ENCODE measurements at places on chromosomes 16 and 17.

- no peak for DNase-seq
These were observed 8.5 kb upstream of the FBXL19 start for GRCh38 chr16:30914830-30915229.

DNA sequence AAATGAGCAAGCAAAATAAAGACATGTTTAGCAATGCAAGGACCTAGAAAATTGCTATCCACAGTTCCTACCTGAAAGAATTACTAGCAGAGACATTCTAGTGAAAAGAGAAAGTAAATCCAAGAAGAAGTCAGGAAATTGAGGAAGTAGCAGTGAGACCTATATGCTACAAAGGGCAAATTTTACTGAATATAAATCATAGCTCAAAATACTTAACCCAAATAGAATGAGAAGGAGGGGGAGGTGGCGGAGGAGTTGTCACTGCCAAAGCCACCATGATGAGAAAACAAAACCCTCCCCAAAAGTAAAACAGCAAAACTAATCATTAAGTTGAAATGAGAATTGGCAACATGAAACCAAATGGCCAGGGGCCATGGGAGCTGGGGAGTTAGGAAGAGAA, 39.3 kb downstream of the PITPNM3 start:
- DNase-seq: no peak

DNA sequence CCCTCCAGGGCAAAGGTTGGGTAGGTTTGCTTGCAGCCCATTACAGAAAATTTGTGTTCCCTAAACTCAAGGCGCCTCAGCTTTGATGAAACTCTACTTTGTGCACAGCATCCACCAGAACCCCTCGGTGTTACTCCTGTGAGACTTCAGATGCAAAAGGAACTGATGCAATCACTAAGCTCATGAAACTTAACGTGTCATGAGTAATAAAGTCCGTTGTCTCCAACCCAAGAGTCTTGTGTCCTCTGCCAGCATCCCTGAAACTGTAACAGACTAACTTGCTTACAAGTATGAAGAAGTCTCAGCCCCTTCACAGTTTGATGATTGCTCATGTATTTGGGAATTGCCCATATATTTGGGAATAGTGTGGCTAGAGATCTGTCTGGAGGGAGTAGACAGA, 74.8 kb upstream of the MARCHF10 start:
- DNase-seq: no peak

DNA sequence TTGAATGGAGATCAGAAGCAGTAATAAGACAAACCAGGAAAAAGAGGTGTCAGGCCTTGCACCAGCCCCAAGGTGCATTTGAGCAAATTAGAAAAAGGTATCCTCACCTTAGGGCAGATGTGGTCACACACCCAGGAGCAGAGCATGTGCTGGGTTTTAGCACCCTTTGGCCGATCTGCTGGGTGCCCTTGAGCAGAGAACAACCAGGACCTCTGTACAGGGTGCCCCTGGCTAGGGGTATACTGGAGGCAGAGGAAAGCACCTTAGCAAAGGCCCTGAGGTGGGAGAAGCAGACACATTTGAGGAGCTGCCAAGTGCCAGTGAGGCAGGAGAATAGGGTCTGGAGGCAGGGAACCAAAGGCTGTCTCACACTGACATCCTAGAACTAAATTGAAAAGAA, 67.0 kb downstream of the IQCK start:
- no peak for DNase-seq

GRCh38 chr17:44832805-44833204, 2.7 kb upstream of the GJC1 start:
- no peak for DNase-seq

GRCh38 chr17:72173499-72174116, 52.8 kb downstream of the SOX9 start:
- no peak for DNase-seq

DNA sequence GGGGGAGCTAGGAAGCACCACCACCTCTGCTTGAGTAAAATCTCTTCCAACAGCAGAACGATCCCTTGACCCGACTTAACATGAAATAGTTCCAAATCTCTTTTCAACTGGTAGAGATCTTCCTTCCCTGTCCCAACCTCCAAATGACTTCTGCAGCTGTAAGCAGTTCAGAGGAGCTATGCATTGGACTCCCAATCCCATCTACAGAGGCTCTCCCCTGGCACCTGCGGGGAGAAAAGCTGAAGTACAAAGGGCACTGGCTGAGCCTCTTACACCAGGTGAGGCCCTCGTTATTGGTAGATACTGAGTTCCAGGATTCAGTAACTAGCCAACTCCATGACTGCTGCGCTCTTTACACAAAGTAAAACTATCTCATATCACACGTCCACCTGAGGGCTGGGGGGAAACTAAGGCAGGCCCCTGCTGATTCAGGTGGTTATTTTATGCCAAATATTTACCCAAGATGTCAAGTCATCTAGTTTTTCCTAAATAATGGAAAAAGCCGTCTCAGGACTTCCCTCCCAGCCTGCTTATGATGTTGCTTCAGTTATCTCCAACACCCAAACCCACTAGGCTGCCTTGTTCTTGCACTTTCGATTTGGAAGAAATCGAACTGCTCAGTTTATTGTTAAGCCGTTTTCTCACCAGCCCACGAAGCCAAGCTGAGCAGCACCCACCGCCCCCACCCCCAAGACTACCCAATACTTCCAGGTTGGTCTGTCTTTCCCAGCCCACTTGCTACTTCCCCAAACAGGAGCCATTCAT, 3.2 kb downstream of the ACTG1 start:
- no peak for DNase-seq

DNA sequence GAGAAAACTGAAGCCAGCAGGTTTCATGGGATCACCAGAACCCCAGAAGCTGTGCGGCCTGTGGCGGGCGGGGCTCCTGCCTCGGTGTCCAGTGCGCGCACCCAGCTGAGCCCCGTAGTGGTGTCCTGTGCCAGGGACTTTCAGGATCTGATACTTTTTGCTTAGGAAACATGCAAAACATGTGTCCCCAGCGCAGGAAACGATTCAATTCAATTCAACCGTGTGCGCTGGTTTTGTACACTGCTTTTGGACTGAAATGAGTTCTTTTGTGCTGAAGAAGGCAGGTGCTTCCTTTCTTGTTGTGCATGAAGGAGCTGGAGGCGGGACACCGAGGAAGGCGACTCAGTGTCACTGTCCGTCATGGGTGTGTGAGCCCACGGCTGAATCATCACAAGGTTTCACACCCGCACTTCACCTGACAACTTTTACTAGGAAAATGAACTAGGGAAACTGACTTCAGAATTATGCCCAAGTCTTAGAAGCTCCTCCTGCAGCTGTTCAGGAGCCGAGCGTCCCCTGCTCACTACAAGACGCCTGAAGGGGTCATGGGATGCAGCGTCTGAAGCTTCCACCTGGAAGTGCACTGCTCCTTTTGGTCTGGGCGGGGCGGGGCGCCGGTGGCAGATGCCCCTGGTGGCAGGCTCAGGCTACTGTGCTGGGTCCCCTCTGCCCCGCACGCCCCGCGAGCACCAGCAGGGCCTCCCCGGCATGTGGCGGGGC, 31.4 kb upstream of the ZNF750 start:
- no peak for DNase-seq

DNA sequence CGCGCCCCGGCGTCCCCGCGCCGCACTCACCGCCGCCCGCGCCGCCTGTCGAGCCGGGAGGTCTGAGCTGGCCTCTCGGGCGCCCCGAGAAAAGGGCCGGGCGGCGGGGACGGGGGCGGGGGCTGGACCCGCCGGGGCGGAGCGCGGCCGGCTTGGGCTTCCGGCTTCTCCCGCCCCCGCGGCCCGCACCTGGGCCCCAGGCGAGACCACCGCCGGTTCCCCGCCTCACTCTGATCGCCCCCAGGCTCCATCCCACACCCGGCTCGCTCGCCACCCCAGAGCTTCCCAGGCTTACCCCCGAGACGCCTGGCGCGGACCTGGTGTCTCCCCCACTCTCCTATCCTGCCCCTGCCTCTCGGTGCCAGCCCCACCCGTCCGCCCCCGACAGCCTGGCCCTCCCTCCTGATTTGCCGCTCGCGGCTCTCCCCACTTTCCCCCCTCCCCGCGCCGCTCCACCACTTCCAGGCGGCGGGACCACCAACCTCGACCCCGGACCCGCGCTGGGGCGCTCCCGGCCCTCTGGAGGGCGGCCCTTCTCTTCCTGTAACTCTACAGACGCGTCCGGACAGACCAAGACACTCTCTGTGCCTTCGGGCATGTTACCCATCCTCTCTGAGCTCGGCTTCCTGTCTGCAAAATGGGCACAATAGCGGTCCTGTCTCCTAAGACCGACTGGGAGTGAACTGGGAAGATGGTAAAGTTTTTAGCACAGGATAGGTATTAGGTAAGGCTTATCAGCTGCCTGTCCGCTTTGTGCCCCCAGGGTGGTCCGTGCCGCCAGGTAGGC, at the start of gene LITAF:
LITAF (minus strand) TSS at position 64 of the 787 bp plus-strand sequence. CDS start 30,189 bp downstream, outside the sequence.
- no peak for DNase-seq

DNA sequence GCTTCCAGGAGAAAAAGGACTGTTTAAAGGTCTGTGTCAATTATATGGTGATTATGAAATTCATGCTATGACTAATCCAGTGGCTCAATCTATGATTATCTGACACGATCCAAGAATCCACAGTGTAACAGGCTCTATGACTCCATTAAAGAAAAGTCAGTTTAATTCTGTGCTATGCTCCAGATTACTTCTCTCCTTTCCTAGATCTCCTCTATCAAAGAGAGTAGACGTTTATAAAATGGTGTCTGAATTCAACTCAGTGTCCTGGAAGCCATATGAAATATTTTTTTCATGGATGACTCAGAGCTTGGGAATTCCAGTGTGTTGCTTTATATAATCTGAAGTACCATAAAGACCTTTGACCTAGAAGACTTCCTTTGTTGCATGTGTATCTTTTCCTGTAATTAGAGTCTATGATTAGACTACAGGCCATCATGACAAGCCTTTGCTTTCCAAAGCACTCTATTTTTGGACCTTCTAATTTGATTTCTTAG, 27.0 kb upstream of the NF1 start:
- no peak for DNase-seq

DNA sequence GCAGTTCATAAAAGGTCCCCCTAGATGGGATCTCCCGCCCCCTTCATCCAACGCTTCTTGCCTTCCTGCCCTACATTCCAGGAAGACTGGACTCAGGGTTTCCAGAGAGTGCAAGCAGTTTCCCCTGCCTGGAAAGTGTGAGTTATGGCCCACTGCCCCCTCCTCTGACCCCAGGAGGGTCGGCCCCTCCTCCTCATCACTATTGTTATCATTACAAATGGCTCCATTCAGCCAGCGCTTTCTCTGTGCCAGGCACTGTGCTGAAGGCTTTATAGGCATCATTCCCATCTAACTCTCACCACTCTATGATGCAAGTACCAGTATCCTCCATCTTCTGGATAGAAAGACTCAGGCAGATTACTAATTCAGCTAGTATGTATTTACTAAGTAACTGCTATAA, 90.7 kb downstream of the USP31 start:
- no peak for DNase-seq

GRCh38 chr17:4247361-4247970, 16.3 kb downstream of the ANKFY1 start:
- DNase-seq: peak; percentile 86

DNA sequence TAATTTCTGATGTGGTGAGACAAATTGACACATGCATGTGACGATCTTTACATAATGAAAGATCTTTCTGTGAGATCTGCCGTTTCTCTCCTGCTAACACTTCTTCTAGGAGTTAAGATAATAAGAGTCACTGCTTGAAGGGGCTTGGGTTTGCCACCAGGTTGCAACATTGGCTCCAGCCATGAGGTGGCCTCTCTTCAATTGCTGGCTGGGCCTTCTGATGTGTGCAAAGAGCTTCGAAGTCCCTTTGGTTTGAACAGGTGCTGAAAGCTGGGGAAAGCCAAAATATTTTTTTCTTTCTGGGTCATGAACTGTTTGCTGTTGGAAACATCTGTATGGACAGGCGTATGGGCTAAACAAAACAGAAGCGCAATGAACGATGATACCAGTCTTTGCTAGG, 204.1 kb upstream of the SALL1 start:
- DNase-seq: no peak

All from NCI-H187 (cell line).